ENCODE measurements at places on chromosomes 7 and 10. TPM values are rescaled to one million over a fixed set of nuclear protein-coding genes. Genes with fewer than 3 reads are reported as not detected.

Gene ANXA8L1
- 686 TPM for polyA plus RNA-seq

Gene LIPK
- polyA plus RNA-seq = 0.56 TPM

Gene HECW1
- polyA plus RNA-seq = not detected

Gene CLDN3
- polyA plus RNA-seq = not detected

Measured in keratinocyte (primary cell).